ENCODE measurements at places on chromosomes 12 and 14. TPM values are rescaled to one million over a fixed set of nuclear protein-coding genes. Genes with fewer than 3 reads are reported as not detected.

Gene DRAM1
- 20.3 TPM for total RNA-seq

GRCh38 chr12:26818201-26818600, 14.8 kb downstream of the ITPR2 start:
- DNase-seq = no peak

- no peak for DNase-seq
Observed at GRCh38 chr14:69046476-69046860, 67.4 kb upstream of the ACTN1 start.

DNA sequence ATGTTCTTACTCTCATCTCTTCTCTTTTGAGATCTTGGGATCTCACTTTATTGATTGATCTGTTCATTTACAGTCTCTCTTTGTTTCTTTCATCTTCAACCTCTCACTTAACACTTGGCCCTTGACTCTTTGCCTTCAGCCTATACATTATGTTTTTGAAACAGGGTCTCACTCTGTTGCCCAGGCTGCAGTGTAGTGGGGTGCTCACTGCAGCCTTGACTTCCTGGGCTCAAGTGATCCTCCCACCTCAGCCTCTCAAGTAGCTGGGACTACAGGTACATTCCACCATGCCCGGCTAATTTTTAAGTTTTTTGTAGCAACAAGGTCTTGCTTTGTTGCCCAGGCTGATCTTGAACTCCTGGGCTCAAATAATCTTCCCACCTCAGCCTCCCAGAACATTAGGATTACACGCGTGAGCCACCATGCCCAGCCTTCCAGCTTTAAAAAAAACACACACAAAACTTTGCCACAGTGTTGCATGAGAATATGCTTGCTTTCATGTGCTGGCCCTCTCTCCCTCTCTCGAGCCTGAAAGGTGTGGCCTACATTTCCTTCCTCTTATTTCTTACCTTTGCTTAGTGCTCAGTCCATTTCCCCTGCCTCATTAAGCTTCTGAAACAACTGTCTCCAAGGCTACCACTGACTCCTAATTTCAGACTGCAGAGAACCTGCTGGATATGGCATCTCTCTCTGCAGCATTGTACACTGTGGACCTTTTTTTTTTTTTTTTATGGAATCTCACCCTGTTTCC, 9.9 kb downstream of the DIP2B start:
- DNase-seq = no peak

GRCh38 chr12:72872238-72872887, 600.2 kb downstream of the TRHDE start:
- no peak for DNase-seq

DNA sequence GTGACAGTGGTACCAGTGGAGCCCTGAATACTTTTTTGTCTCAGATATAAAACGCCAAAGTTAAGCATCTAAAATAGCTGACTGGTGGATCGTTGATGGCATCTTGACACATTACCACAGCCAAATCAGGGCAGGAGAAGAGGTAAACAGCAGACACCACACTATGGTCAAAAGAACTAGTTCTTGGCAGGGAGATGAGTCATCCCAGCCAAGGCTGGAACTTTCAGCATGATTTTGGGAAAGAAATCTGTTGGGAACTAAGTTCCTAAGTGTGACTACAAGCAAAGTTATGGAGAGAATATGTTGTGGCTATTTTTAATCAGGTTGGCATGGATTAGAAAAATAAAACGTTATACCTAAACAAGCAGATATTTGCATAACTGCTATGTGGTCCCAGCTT, 36.9 kb downstream of the LGR5 start:
- DNase-seq = no peak

- DNase-seq = no peak
Observed at GRCh38 chr14:90703841-90704737, 112.1 kb downstream of the TTC7B start.

Gene SEC23A
- total RNA-seq = 81.7 TPM

Gene FAM181A
- not detected for total RNA-seq

DNA sequence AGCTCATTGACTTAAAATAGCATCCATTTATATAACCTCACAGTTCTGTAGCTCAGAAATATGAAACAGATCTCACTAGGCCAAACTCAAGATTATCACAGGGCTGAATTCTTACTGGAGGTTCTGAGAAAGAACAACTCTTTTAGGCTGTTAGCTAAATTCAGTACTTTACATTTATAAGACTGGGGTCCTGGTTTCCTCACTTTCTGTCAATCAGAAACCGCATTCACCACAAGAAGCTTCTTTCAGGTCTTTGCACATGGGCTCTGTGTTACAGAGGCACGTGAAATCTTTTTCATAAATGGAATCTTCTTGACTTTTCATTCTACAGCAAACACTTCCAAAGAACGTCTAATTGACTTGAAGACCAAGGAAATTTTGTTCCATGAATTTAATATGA, 876.3 kb upstream of the FOXG1 start:
- DNase-seq = no peak

- DNase-seq = no peak
Observed at GRCh38 chr12:105955976-105956375, 182.8 kb downstream of the NUAK1 start.

DNA sequence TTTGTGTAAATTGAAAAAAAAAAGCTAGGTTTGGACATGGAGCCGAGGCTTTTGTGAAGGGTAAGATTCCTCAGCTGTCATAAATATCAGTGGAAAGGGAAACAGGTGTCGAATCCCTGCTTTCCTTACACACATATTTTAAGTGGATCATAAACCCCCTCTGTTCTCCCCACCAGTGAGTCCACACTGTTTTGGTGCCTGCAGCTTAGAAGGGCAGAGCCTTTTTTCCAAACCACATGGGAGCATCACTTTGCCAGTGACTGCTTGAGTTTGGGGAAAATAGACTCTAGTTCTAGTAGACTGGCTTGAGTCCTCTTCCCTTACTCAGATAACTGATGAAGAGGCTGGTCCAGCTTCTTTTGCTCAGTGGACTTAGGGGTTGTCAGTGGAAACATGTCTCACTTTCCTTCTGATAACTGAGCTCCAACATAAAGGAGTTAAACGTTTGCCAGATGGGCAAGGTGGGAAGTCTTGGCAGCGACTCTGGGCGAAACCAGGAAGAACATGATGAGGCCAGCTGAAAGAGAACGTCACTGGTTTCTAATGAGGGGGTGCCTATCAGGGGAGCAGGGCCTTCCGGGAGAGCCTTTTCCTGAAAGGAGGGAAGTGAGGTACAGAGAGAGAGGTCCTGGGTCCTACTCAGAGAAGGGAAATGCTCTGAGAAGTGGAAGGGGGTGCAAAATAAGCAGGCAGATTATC, 168.1 kb upstream of the PARP11 start:
- DNase-seq = no peak

Measured in HCT116 (cell line).